ENCODE measurements at places on chromosomes 1 and 21.
A peak's percentile ranks its signal among the peaks of the same experiment; 100 is the strongest.

- DNase-seq, result no peak
Observed at GRCh38 chr1:151108331-151108730, 37.8 kb downstream of the GABPB2 start.

DNA sequence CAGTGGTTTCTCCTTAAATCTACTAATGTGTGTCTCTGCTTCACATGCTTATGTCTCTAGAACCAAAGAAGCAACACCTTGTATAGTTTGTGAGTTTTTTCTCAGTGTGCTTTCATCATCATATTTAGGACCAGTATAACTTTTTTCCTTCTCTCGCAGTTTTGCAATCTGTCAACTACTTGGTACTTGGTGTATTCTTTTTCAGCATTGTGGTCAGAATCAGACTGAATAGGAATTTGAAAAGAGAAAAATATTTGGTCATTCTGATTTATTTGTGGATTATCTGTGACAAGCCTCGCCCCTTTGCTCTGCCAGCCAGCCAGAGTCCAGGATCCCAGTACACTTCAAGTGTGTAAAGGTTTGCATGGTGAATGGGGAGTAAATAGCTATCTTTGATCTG, 122.3 kb downstream of the C1orf21 start:
- DNase-seq, result no peak

GRCh38 chr21:45556645-45557615, 14.7 kb upstream of the SLC19A1 start:
- DNase-seq, result no peak

DNA sequence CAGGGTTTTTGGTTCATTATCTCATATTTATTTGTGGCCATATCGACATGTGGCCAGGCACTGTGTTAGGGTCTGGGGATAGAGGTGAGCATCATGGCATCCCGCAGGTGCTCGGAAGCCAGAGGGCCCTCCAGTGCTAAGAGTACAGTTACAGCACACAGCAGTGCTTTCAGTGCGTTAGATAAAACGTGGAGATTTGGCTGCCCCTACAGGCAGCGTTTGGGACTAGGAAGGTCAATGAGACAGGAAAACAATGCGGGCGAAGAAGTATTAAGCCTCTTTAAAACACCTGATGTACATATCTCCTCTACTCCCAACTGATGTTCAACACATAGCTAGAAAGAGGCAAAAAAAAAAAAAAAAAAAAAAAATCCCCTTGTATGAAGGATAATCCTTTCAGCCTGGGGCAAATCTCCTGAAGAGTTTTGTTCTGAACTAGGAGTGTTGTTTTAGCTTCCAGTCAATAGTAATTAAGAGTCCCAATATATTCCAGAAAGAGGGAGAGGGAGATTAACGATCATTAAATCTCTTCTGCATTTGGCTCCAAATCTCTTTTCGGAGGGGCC, 80.1 kb downstream of the CAPZB start:
- DNase-seq, result no peak

DNA sequence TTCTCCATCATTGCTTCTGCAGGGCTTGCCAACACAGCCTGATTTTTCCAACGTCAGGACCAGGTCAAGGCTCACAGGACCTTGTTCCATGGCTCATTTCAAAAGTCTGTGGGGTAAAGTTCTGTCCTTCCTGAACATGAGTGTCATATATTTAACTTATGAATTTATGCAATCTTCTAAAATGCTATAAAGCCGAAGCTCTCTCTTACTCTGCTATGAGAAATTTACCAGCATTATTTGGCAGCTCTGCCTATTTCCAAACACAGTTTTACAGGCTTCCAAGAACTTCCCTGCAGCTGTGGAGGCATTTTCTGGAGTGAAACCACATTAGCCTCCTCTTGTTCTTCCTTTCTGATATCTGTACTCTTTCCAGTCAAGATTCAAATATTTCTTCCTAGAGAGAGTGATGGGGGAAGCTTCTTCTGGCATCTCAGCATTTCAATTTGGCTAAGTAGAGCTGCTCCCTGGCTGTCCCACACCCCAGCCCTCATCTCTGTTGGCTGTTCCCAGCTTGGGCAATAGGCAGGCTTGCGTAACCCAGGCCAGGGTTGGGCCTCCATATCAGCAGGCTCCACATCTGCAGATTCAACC, 15.6 kb upstream of the HMGCS2 start:
- no peak for DNase-seq

DNA sequence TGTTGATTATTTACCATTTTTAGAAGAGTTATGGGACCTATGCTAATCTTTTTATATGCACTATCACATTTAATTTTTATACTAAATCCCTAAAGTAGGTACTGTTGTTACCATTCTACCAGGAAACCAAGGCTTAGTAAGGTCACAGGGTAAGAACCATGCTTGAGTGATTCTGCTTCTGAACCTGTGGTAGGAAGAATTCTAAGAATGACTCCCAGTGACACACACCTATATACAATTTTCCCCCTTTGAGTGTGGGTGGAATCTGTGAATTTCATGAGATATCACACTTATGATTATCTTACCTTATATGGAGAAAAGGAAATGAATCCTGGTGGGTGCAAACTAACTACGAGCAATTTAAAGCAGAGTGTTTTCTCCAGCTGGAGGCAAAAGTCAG, 391.0 kb downstream of the USH2A start:
- peak; percentile 35 for DNase-seq

GRCh38 chr1:35714921-35715567, 3.6 kb downstream of the C1orf216 start:
- DNase-seq, result no peak

DNA sequence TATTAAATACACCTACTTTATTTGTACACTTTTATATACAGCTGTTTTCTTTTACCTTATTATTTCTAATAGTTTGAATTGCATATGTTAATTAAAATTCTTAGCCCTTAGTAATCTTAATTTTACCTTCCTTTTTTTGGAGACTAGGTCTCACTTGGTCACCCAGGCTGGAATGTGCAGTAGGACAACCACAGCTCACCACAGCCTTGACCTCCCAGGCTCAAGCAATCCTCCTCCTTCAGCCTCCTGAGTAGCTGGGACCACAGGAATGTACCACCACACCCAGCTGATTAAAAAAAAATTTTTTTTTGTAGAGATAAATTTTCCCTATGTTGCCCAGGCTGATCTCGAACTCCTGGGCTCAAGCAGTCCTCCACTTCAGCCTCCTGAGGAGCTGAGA, 15.0 kb upstream of the SDC3 start:
- DNase-seq, result no peak

GRCh38 chr1:59243550-59243949, 53.3 kb upstream of the FGGY start:
- DNase-seq, result no peak

GRCh38 chr1:155014709-155015508, 12.3 kb downstream of the ZBTB7B start:
- no peak for DNase-seq

DNA sequence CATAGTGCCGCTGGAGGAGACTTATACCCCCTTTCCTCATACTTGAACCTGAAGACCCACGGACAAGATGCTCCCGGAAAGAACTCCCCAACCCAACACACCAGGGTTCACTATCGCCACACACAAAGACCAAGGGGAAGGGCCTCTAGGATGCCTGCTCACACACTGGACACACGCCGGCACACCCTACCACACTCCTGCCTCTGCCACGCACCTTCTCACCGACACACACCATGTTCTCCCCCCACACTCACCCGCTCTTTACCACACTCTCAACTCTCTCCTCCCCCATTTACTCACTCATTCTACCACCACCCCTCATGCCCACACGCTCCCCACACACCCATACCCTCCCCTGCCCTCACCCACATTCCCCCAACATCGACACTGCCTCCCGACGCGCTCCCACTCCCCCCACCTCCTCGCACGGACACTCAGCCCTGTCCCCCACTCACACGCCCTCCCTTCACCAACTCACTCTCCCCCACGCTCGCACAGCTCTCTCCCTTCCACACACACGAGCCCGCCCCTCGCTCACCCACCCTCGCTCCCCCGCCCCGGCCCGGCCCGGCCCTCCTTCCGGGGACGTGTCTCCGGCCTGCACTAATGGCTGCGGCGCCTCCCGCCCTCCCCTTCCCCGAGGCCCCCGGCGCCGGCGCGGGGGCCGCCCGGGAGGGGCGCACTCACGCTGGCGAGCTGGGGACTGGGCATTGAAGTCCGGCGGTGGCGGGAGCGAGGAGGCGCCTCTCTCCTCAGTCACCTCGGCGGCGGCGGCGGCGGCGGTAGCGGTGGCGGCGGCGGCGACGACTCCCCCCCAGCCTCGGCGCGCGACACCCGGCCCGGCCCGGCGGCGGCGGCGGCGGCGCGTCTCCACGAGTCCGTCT, 626 bp downstream of the PTP4A2 start:
- peak; percentile 29 for DNase-seq

- no peak for DNase-seq
Observed at GRCh38 chr1:87785386-87785785, 456.7 kb downstream of the LMO4 start.

GRCh38 chr1:24806588-24806987, 61.3 kb downstream of the CLIC4 start:
- DNase-seq, result no peak

DNA sequence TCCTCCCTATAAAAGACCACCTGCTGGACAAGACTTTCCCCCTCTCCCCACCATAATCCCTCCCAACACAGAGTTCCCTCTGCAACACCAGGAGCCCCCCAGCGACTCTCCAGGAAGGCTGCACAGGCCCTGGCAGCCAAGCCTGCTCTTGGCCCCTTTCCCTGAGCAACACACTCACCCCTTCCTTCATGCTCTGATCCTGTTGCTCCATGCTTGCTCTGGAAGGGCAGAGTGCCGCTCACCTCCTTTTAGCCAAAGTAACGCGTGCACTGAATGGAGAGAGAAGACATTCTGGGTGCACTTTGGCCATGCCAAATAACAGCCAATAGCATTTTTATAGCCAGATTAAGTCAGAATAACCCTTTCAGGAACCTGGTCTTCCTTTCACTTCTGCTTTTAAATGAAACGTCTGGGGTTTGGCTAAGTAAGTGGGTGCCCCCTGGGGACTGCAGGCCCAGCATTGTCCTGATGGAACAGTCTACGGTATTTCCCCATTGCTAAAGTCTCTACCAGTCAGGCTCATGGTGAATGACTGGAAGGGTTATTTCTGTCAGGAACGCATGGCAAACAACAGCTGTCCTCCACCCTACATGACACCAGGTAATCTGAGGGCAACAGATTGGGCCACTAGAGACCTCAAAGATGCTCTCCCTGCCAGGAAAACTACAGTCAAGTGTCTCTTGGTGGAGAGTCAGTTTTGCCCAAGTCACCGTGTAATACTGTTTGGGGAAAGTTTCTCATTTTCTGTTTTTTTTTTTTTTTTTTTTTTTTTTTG, at the start of gene SLC2A5:
SLC2A5 (minus strand) TSS at position 310 of the 775 bp plus-strand sequence; CDS start at position 211, 99 bp downstream.
- DNase-seq, result no peak

DNA sequence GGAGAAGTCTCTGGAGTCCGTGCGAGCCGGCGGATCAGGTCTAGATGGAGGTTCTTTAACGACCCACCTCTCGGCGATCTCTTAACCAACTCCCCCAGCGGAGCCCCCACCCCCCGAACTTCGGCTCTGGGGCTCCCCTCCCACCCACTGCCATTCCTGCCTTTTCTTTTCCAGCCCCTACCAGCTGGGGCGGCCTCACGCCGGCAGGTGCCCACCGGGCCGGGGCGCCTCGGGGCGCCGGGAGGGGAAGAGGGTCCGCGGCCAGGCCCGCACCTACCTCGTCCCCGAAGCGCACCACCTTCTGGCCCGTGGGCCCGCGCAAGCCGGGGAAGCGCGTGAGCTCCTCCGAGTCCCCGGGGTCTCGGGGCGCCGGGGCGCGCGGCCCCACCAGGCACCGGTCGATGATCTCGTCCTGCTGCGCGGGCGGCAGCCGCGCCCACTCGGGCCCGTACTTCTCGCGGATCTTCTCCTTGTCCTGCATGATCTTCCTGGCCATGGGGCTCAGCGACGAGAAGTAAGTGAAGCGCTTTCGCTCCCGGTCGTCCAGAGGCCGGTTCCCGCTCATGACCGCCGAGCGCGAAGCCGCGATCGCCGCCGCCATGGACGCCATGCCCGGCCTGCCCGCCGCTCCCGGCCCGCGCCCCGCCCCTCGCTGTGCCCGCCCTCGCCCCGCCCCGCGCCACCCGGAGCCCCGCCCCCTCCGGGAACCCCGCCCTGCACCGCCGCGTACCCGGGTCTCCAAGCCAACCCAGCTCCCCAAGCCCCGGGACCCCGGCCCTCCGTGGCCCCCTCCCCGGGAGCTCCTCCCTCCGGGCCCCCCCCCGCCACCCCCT, at the start of gene C1orf198:
C1orf198 (minus strand) TSS at position 619 of the 833 bp plus-strand sequence; CDS start at position 610, 9 bp downstream.
- peak; percentile 47 for DNase-seq

DNA sequence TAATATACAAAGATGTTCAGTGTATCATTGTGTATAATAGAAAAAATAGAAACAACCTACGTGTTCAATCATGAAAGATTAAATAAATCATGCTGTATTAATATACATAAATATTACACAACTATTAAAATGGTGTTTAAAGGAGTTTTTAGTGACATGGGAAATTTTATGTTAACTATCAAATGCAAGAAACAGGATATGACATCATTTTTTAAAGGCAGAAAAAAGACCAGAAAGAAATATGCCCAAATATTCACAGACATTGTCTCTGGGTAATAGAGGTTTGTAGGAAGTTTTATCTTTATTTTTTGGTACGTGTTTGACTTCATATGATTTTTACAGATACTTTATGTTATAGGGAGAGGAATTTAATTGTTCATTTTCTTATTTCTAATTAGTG, 34.0 kb downstream of the NPHS2 start:
- DNase-seq, result no peak

DNA sequence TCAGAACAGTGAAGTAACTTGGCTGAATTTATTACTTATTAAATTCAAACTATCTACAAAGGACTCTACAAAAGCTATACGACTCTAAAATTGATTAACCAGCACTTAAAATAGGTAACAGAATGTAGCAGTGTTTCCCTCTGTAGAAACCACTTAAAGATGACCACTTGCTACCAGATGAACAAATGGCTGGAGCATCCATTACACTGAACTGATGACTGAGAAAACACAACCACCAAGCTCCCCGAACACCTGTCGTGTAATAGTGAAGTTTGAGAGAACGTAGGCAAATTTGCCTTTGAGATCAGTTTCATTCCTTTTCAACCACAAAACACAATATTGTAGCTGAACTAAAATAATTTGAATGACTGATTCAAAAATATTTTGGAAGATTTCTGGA, 226.7 kb downstream of the KCNT2 start:
- DNase-seq, result no peak

GRCh38 chr1:204647114-204647804, 38.3 kb downstream of the LRRN2 start:
- peak; percentile 74 for DNase-seq

DNA sequence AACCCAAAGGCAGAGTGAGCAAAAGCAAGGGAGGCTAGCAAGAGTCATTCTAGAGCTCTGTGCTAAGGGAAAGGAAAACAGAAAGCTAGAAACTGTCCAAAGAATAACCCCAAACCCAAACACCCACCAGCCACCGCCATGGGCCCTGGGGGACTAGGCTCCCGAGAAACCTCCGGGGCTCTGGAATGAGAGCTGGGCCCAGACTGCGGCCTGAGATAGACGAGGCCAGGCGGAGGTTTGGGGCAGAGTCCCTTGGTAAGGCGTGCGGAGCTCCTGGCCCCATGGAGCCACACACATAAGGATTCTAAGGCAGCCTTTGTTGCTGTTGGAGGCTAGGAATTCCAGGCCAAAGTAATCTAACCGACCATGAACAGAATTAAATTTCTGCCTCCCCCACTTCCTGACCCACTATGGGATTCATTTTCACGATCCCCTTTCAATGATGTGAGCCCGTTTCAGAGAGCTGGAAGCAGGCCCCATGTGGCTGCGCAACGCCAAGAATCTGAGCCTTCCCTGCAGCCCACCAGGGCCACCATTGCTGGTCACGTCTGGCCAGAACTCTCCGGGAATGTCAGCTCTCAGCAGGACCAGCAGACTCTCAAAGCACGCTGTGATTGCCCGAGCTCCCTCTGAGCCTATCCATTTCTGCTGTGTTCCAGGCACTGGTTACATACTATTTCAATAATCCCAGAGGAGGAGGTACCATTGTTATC, 145.0 kb downstream of the TRABD2B start:
- DNase-seq, result no peak

- DNase-seq, result no peak
Observed at GRCh38 chr21:38668541-38668940, 137.2 kb upstream of the ETS2 start.

Data from kidney glomerular epithelial cell (primary cell).